ENCODE measurements at places on chromosomes 12 and 14.
A peak's percentile ranks its signal among the peaks of the same experiment; 100 is the strongest.

- no peak for DNase-seq
Measured at GRCh38 chr12:84637926-84638325, 274.7 kb downstream of the SLC6A15 start.

DNA sequence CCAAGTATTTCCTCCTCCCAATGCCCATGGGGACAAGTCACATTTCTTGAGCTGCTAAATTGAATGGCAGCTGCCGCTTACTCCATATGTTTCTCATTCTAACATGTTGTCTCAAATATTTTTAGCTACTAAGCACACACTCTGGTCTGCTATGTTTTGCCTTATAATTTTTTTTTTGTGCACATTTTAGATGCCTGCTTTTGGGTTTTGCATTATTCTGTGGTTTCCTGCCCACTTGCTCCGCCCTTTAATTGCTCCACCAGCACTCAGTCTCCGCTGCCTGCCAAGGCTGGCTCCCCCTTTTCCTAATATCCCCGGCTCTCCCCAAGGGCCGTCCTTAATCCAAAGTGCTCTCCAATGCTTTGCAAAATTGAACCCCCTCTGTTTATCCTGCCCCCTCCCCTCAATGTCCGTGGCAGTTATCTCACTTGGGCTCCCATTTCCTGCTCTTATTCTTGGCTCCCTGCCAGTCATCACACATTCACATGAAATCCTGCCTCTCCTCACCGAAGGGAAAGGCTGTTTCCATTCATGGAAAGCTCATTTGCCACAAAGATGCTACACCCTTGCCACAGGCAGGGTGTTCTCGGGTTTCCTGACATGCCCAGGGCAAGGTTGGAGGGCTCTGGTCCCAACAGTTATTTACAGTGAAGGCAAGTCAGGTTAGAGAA lies 79.4 kb downstream of the C12orf75 start:
- DNase-seq, result no peak

GRCh38 chr12:119609358-119609757 lies 15.8 kb downstream of the TMEM233 start:
- no peak for DNase-seq

GRCh38 chr12:101697930-101698799 lies 725 bp downstream of the CHPT1 start:
- DNase-seq, result peak; percentile 63

DNA sequence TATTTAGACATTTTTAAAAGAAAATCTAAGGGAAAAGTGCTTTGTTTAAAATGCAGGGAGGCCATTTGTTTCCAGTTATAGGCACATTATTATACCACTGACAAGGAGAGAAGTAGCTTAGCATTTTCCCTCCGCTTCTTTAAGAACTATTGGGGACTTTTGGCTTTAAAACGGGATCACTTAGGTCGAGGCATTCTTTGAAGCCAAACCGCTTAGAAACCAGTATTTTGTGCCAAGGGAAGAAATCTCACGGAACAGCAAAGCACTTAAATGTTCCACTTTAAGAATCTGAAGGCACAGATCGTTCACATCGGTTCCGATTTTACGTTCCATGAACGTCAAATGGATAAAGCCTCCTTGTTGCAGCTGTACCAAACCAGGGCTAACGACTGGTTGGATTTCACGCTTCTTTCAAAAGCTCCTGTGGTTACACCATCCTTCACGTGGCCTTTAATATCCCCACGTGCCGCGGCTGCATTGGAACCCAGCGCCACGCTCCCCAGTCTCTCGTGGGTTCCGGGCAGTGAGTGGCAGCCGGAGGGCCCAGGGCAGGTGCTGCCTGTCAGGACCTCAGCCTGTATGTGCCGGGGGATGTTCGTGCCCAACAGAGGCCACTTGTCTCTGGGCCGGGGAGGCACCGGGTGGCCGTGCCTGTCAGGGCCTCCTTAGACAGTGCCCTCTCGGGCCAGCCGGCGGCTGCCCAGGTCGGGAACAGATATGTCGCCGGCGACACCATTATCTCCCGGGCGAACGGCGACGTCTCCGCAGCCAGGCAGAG lies 195.4 kb downstream of the KIF26A start:
- DNase-seq, result no peak
